Stimulated activated CD8-positive, alpha-beta memory T cell treated with anti-CD3 and anti-CD28 coated beads, Interleukin-15, amount 100 ng/mL, for 1 hour (primary cell): ENCODE measurements at places on chromosomes 16 and 17.

DNA sequence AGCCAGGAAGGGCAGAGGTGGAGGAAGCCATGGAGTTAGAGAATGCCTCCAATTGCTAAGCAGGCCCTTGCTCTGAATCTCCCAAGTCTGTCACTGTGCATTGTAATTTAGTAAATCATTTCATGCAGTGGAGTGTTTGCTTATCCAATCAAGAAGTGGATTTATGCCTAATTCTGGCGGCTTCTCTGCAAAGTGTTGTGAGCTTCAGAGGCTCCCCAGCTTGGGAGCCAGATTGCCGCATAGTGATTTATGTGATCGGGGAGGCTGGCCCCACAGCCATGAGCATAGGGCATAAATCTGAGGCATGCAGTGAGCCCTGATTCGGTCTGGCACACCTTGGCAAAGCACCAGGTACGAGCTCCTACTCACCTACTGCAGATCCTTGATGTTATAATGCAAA lies 520.8 kb downstream of the HS3ST4 start:
- DNase-seq = no peak

GRCh38 chr17:39208893-39209292 lies 8.8 kb downstream of the RPL19 start:
- no peak for DNase-seq

- DNase-seq = no peak
These were observed 20.4 kb downstream of the BEAN1 start for GRCh38 chr16:66447491-66447890.

- DNase-seq = no peak
These were observed 177.7 kb downstream of the MRTFB start for GRCh38 chr16:14248791-14249190.

DNA sequence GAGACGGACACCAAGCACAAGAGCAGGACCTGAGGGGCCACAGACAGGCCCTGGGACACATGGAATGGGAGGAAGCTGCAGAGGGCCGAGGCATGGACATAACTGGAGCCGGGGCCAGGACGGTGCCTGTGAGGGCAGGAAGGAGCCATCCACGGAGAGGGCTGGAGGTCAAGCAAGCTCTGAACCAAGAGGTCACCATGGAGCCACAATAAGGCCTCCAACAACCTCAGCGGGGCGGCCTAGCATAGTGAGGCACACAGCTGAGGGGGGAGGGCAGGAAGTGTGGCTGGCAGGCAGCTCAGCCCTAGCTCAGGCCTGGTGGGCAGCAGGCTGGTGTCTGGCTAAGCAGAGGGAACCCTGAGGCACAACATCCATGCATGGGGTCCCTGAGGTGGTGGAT lies 4.4 kb downstream of the MCRIP1 start:
- DNase-seq = no peak

GRCh38 chr16:5449901-5450300 lies 352.3 kb upstream of the EEF2KMT start:
- DNase-seq = no peak

DNA sequence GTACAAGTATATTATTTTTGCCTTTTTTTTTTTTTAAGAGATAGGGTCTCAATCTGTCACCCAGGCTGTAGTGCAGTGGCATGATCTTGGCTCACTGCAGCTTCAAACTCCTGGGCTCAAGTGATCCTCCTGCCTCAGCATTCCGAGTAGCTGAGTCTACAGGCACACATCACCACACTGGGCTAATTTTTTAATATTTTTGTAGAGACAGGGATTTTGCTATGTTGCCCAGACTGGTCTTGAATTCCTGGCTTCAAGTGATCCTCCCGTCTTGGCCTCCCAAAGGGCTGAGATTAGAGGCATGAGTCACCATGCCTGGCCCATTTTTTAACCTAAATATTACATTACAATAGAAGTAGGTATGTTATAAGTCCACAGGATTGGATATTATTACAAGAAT lies 3.2 kb downstream of the TERB1 start:
- no peak for DNase-seq

- DNase-seq = no peak
These were observed 482 bp downstream of the BAHCC1 start for GRCh38 chr17:81395600-81396277.

- DNase-seq = no peak
These were observed 26.1 kb upstream of the AMZ2 start for GRCh38 chr17:68221786-68222185.

DNA sequence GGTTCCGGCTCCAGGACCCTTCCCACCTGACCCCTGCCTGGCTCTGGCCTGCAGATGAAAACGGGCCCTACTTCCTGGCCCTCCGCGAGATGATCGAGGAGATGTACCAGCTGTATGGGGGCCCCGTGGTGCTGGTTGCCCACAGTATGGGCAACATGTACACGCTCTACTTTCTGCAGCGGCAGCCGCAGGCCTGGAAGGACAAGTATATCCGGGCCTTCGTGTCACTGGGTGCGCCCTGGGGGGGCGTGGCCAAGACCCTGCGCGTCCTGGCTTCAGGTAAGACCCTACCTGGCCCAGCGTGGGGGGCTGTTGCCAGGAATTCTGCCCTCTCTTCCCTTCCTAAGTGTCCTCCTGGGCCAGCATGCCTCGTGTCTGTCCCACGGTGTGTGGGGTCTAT lies 8.6 kb upstream of the SLC7A6 start:
- DNase-seq = no peak

GRCh38 chr16:89821438-89822187 lies 5.2 kb upstream of the FANCA start:
- no peak for DNase-seq

DNA sequence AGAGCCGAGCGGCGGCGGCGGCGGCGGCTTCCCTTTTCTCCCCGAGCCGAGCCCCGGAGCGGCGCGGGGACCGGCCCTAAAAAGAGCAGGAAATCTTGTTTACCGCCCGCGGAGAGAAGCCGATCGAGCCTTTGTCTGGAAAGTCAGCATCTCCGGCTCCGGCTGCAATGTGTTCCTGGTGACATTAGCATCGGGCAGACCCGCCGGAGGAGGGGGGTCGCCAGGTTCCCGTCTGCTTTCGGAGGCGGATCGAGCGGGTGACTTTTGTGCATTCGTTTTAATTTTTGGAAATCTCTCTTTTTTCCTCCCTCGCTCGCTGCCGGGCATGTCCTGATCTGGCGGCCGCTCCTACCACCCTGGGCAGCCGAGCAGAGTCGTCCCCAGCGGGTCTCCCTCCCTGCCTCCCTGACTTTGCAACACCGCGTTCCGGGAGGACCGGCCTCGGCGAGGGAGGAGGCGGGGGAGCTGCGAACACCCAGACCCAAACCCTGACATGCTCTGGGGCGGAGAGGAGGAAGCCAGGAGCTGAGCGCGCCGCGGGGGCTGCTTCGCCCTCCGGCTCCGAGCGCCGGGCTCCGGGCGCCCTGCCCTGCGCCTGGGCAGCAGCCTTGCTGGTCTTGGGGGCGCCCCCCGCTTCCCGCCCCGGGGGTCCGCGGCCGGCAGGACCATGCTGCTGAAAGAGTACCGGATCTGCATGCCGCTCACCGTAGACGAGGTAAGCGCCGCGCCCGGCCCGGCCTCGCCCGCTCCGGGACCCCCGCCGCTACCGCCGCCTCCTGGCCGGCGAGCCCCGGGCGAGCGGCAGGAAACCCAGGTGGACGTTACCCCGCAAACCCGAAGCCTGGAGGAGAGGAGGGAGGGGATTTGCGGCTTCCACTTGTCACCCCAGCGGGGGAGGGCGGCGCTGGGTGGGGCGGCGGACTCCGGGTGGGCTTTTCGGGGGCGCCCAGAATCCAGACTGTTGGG lies 690 bp downstream of the PITPNC1 start:
- no peak for DNase-seq

- no peak for DNase-seq
These were observed 11.5 kb upstream of the CNGB1 start for GRCh38 chr16:57982385-57982784.

- DNase-seq = no peak
These were observed 7.5 kb downstream of the CTU2 start for GRCh38 chr16:88713568-88714419.

DNA sequence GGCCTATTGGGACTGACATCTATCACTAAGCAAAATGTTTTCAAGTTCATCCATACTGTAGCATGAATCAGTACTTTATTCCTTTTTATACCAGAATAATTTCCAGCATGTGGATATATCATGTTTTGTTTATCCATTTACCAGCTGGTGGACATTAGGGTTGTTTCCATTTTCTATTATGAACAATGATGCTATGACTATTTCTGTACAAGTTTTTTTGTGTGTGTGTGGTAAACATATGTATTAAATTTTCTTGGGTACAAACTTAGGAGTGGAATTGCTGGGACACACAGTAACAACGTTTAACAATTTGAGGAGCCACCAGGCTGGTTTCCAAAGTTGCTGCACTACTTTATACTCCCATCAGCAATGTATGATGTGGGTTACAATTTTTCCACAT lies 91.0 kb downstream of the USP32 start:
- DNase-seq = no peak

- DNase-seq = no peak
These were observed 12.5 kb upstream of the SLC13A2 start for GRCh38 chr17:28460901-28461300.

GRCh38 chr16:72284042-72284789 lies 112.3 kb upstream of the PMFBP1 start:
- DNase-seq = no peak

DNA sequence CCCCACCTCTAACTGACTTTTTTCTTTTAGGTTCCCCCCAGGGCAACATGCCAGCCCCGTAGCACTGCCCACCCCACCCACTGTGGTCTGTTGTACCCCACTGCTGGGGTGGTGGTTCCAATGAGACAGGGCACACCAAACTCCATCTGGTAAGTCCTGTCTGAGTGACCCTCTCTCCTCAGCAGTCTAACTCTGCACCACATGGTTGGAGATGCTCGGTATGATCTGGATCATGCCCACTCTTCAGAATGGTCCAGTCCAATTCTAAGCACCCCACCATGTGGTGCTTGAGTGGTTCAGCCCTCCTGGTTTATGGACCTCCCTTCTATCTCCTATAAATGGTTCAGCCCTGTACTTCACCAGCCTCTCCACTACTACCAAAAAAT lies 5.9 kb downstream of the KDM6B start:
- no peak for DNase-seq

- no peak for DNase-seq
These were observed 27.9 kb upstream of the OR4D1 start for GRCh38 chr17:58120195-58120822.

DNA sequence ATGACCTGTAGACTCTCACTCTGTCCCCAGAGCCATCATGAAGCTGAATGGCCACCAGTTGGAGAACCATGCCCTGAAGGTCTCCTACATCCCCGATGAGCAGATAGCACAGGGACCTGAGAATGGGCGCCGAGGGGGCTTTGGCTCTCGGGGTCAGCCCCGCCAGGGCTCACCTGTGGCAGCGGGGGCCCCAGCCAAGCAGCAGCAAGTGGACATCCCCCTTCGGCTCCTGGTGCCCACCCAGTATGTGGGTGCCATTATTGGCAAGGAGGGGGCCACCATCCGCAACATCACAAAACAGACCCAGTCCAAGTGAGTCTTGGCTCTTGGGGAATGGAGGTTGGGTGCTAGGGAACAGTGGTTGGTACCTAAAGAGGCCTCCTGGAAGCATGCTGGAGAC lies 41.0 kb downstream of the IGF2BP1 start:
- no peak for DNase-seq

- DNase-seq = no peak
These were observed 4.2 kb downstream of the CDRT4 start for GRCh38 chr17:15462976-15463772.

DNA sequence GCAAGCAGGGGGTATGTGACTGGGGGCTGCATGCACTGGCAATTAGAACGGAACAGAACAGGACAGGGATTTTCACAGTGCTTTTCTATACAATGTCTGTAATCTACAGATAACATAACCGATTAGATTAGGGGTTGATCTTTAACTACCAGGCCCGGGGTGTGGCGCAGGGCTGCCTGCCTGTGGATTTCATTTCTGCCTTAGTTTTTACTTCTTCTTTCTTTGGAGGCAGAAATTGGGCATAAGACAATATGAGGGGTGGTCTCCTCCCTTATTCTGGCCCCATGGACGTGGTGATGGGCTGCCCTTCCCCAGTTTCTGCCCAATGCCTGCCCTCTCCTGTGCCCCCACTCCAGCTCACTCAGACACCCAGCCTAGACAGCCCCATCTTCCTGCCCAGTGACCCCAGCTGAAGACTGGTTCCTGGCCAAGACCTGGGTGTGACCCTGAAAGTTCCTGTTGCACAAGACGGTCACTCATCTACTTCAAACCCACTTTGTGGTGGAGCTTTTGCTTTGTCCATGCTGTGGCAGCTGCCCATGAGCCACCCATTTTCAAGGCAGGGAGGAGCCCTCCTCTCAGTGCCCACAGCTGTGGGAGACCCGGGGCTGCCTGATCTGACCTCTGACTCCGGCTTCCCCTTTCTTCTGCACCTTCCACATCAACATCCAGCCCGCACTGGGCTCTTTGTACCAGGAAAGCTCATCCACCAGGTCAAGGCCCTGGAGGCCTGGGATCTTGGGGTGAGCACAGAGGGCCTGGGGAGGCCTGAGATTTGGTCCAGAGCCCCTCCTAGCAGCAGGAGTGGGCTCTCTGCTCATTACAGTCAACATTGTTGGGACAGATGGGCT lies 18.6 kb downstream of the ALOX12B start:
- DNase-seq = no peak

GRCh38 chr16:88940862-88941817 lies 35.9 kb downstream of the CBFA2T3 start:
- DNase-seq = no peak

- no peak for DNase-seq
These were observed 22.3 kb downstream of the FOXN1 start for GRCh38 chr17:28528327-28529012.

DNA sequence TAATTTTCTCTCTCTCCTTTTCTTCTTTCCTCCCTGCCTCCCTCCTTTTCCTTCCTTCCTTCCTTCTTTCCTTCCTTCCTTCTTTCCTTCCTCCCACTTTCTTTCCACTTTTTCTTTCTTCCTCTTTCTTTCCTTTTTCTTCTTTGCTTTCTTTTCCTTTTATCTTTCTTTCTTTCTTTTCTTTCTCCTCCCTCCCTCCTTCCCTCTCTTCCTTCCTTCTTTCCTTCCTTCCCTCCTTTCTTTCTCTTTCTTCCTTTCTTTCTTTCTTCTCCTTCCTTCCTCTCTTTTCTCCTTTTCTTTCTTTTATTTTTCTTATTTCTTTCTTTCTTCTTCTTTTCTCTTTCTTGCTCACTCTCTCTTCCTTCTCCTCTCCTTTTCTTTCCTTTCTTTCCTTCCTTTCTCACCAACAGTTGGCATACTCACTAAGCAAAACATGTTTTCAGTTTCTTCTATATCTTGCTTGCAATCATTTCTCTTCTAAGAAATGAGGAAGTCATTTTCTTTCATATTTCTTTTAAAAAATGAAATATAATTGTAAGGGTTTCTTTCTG lies 97.1 kb upstream of the MAF start:
- no peak for DNase-seq

DNA sequence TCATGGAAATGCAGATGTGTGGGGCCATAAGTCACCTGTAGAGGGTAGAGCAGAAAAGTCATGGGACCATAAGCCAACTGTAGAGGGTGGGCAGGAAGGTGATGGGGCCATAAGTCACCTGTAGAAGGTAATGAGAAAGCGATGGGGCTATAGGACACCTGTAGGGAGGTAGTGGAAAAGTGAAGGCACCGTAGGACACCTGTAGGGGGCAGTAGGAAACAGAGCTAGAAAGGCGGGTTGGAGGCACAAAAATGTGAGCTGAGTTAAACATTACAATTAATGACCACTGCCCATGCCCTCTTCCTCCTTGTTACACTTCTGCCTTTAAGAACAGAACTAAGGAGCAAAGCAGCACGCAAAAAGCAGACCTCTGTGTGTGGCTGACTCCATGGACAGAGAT lies 150.1 kb downstream of the SHISA6 start:
- DNase-seq = no peak

- no peak for DNase-seq
These were observed 180.2 kb upstream of the CDH5 start for GRCh38 chr16:66186251-66186785.

GRCh38 chr17:36608794-36609497 lies 7.6 kb downstream of the MRM1 start:
- DNase-seq = no peak

GRCh38 chr16:20880867-20881502 lies 19.2 kb downstream of the DCUN1D3 start:
- DNase-seq = no peak
